Activated CD4-positive, alpha-beta T cell treated with anti-CD3 and anti-CD28 coated beads for 1 hour (primary cell): ENCODE measurements at places on chromosomes 13 and 19.

DNA sequence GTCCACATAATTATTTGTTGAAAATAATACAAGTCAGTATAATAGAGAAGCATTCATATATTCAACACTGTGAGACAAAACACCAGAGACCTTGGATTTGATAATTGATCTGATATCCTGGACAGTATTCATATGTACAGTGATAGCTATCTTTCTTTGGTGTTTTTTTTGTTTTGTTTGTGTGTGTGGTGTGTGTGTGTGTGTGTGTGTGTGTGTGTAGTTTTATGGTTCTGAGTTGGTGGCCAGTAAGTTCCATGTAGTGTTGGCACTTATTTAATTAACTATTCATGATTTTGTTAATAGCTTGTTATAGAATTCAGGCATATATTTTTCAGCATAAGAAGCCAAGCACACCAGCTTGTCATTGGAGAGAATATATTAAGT lies 1.6 kb upstream of the ANGPTL6 start:
- no peak for DNase-seq

GRCh38 chr13:77337159-77337558 lies 10.3 kb upstream of the MYCBP2 start:
- no peak for DNase-seq

- no peak for DNase-seq
These were observed 5.5 kb upstream of the AMER2 start for GRCh38 chr13:25177636-25178035.

- DNase-seq: no peak
These were observed 1.3 kb downstream of the TSHZ3 start for GRCh38 chr19:31347828-31348392.

DNA sequence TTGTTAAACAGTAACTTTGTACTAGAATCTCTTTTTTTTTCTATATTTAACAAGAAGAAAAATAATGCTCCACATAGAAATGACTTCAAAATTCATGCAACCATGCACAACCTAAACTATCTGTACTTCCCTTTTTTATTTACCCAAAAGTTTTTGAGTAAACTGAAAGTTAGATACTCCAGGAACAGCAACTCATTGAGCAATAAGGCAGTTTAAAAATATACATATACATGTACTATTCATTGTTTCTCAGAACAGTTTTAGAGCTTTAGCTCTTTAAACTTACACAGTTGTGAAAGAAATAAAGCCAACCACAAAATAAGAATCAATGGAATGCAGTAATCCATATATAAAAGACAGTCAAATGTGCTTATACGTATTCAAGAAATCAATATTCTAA lies 39.2 kb downstream of the MTMR6 start:
- no peak for DNase-seq

DNA sequence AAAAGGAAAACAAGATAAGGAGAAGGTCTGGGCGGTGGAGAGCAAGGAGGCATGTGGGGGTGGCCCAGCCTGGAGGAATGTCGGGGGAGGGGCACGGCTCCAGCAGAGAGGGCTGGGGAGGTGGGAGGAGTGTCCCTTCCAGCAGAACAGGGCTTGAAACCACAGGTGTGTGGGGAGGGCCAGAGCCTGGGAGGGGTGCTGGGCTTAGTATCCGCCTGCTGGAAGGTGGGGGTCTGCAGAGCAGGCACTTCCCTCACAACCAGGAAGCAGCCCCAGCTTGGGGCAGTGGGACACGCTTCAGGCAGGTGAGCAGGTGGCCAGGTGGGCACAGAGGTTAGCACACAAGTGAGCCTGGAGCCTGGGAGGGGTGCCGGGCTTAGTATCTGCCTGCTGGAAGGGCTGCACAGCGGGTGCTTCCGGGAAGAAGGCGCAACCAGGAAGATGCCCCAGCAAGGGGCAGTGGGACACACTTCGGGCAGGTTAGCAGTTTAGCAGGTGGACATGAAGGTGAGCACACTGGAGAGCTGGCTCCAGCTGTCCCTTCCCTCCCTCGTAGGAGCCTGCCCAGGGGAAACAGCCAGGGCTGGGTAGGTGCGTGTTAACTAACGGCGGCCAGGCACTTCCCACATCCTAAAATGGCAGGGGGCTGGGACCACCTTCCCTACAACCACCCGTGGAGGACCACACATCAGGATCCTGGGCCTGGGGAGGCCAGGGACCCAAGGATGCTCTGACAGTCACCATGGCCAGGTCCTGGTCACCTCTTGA lies 3.0 kb downstream of the GAS6 start:
- no peak for DNase-seq

DNA sequence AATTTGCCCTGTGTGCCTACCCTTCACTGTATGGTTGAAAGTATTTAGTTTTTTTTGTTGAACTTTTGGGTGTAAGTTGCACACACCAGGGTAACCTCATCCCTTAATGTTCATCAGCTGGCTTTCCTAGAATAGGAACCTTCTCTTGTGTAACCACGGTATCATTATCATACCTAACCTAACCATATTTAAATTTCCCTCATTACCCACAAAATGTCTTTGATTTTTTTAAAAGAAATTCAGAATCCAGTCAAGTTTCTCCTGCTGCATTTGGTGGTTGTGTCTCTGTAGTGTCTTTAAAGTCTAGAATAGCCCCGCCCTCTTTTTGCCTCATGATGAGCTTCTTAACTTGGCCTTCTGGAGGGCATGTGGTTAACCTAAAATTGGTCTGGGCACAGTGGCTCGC lies 80.3 kb downstream of the RYR1 start:
- DNase-seq: no peak

GRCh38 chr13:106628936-106629659 lies 61.2 kb upstream of the ARGLU1 start:
- DNase-seq: no peak

DNA sequence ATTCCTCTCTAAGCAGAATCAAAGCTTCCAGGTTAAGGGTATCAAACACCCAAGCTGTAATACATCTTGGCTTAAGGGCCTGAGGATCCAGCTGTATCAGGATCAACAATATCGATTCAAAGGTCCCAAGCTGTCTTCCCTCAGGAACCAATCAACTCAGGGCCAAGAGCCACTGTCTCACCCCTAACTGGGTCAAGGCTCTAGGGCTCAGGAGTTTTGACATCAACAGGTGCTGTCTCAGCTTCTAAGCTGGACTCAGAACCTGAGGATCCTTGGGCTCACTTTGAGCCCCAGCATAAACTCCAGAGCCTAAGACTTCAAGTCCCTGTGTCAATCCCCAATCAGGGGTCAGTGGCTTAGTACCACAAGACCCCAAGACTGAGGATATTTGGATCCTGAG lies 917 bp downstream of the FBXW9 start:
- DNase-seq: no peak

DNA sequence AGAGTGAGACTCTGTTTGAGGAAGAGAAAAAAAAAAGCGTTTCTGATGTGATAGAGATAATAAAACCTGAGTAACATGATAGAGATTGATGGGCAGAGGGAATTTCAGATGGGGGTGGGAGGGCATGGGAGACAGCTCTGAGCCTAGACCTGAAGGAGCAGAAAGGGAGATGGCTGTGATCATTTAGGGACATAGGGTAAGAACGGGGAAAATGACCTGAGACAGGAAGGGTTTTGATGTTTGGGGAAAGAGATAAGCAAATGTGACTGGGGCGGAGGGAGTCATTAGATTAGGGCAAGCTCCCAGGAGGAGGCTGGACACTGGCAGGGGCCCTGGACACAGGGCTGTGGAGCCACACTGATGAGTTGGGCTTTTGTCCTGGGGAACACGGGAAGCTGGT lies 6.1 kb downstream of the ZNF320 start:
- DNase-seq: no peak

- no peak for DNase-seq
These were observed 133.6 kb downstream of the COL4A1 start for GRCh38 chr13:110173247-110173818.

DNA sequence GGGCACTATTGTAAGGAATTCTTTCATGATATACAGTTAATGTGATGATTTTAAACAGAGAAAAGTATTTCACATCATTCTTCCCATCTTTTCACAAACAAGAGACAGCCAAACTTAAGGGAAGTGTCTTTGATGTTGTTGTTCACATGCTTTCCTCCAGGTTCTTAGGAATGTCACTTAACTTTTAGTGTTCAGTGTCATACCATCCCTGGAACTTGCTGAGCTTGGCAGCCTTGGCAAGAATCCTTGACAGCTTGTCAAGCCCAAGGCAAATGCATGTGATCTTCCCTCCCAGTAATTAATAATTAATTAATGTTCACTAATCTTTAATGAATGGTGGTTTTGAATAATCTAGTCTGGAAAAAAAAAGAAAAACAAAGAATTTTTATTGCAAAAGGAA lies 727.9 kb upstream of the PRR20A start:
- DNase-seq: no peak

- no peak for DNase-seq
These were observed 295.0 kb downstream of the LMO7 start for GRCh38 chr13:75931116-75931515.

DNA sequence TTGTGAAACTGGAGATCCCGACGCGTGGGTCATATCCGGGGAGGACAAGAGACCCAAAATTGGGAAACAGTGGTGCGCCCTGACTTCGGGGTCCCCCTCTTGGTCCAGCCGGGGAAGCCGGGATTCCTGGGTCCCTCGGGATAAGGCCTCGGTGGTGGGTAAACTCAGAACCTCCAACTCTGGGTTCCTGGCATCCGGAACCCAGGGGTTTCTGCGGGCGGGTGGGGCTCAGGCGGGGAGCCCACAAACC lies 688 bp downstream of the ZFP36 start:
- DNase-seq: no peak

GRCh38 chr19:2308114-2308556 lies at the start of gene LINGO3:
Gene LINGO3, minus strand, starts transcription at chr19:2308154. Its CDS starts 16,378 bp downstream, at chr19:2291776.
- DNase-seq: no peak

- DNase-seq: no peak
These were observed 47.0 kb downstream of the USP12 start for GRCh38 chr13:27124571-27124970.

DNA sequence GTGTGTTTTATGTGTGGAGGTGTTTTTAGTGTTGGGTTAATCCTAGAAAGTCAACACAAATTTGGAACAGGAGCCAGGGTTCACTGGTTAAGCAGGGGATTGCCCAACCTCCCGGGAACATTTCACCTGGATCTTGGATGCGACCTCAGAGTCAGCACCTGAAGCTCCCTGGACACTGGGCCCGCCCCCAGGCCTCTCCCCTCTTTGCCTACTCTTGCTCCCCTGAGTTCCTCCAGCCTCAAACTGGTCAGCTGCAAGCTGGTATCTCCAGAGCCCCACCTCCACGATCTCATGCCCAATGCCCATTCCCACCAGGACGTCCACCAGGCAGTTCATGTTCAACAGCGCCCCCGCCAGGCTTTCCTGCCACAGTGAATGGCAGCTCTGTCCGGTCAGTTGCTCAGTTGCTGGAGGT lies 9.7 kb downstream of the HSD17B14 start:
- no peak for DNase-seq

GRCh38 chr13:29767006-29767405 lies 83.4 kb downstream of the UBL3 start:
- no peak for DNase-seq

DNA sequence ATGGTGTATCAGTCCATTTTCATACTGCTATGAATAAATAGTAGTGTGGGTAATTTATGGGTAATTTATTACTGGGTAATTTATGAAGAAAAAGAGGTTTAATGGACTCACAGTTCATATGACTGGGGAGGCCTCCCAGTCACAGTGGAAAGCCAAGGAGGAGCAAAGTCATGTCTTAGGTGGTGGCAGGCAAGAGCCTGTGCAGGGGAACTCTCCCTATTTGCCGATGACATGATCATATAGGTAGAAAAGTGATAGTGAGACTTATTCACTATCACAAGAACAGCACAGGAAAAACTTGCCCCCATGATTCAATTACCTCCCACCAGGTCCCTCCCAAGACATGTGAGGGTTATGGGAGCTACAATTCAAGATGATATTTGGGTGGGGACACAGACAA lies 1137.7 kb downstream of the UQCRFS1 start:
- DNase-seq: no peak

GRCh38 chr13:80342471-80343371 lies 1.8 kb upstream of the SPRY2 start:
- DNase-seq: peak; percentile 45

- DNase-seq: no peak
These were observed 89.8 kb downstream of the ZNF557 start for GRCh38 chr19:7159105-7159933.

DNA sequence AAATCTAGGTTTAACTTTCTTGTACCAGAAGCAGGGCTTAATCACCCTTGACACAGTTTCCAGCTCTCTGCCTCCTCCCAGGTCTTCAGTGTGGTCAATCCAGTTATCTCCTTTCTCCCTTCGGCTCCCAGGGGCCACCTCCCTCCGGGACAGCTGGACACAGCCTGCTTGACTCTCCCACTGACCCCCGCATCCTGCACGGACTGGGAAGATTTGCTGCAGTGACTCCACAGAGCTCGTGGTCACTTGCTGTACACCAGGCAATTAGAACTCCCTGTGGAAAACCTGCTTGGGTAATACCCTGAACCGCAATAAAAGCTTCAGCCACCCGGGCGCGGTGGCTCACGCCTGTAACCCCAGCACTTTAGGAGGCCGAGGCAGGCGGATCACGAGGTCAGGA lies 116.5 kb downstream of the NUFIP1 start:
- no peak for DNase-seq

GRCh38 chr19:40270362-40271089 lies 14.6 kb downstream of the AKT2 start:
- DNase-seq: no peak

DNA sequence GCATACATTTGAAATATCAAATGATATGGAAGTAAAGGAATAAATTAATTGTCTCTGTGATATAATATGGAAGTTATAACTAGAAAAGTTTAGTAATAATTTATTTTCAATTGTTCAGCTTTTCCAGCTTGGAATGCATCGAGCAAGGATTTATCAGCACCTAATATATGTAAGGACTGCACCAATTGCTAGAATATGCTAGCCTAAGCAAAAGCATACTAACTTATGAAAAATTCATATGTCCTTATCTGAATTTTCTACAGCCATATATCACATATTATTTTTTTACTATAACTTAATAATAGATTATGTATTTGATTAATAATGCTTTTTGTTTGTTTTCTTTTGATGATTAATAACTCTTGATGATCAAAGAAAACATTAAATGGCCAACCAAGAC lies 849.2 kb upstream of the GPC6 start:
- DNase-seq: no peak

GRCh38 chr19:38538386-38538785 lies 79.4 kb downstream of the MAP4K1 start:
- no peak for DNase-seq

DNA sequence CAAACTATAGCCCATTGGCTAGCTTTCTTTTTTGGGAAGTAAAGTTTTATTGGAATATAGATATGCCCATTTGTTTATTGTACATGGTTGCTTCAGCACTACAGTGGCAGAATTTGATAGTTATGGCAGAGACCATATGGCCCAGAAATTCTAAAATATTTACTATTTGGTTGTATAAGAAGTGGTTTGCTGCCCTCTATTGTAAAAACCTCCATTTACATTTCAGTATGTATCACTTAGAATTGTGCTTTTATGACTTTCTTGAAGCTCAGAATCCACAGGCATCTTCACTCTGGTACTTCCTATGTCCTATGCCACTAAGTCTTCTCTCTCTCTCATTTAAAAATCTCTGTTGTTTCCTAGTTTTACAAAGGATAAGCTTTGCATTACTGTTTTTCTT lies 37.7 kb downstream of the DLEU7 start:
- DNase-seq: no peak
